ENCODE measurements at places on chromosomes 1 and 21.

DNA sequence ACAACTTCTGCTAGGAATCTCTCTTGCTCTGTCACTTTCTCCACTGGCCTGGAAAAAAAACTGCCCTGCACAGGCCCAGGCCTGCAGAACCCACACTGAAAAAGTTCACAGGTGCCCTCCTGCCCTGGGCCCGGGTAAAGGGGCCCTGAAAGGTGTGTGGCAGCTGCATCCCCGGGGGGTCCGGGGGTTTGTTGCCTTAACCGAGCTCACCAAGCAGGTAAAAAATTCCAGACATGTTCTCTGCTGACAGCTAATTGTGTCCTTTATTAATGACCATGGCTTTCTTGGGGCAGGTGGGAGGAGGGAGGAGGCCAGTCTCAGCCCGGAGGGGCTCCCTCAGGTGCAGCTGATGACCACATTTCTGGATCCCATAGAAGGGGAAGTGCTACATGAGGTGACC is 122.9 kb downstream of the LACTBL1 start:
- no peak for DNase-seq

DNA sequence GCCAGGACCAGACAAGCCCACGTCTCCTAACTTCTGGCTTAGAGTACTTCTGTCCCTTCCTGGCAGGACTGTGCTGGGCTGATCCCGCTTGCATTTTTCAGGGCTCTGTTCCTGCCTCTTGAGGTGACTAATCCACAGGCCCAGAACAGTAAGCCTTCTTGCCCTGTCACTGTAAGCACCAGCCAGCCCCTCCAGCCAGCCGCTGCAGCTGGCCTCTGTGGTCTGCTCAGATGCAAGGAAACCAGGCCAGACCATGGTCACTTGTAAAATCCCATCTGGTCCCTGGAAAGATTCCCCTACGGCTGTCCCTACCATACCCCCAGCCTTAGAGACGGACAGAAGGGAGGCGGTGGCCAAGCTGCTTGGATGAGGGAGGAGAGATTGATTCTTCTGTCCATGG is 74.2 kb downstream of the KIRREL1 start:
- no peak for DNase-seq

DNA sequence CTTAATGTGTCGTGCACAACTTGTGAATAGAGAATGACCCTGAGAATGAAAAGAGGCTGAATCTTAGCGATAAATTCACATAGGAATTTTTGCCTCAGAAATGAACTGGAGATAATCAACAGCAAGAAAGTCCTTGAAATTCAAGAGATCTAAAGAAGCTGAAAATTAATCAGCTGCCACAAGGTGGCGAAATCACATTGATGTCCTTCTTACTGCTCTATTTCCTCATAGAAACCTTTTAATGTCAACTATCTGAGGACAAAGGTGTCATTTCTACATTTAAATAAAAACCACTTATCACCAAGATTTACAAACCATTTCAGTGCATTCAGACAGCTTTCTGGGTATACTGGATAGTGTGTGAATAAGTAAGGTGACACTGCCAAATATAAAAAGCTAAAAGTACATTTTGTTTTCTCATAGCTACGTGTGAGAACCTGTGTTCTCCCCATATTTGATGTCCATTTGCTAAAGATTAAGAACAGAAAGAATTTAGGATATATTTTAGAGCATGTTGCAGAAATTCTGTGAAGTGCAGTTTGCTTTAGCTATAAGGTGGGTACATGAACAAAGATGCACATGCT is 485.3 kb upstream of the PTBP2 start:
- no peak for DNase-seq

GRCh38 chr1:55703726-55704363 is 488.7 kb upstream of the USP24 start:
- DNase-seq: no peak

DNA sequence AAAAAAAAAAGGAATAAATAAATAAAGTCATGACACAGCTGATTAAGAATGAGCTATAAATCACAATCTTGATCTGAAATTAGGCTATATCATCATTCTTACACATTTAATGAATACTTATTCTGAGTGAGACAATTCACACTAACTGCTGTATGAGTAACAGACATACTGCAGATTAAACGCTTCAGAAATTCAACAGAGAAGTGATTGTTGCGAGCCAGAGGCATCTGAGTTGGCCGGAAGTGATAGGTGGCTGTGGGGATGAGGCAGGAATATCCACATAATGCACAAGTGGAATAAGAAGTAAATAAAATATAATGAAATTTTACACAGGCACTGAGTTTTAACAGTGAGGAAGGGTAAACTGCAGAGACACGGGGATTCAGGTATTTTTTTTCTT is 142.4 kb downstream of the APP start:
- no peak for DNase-seq

DNA sequence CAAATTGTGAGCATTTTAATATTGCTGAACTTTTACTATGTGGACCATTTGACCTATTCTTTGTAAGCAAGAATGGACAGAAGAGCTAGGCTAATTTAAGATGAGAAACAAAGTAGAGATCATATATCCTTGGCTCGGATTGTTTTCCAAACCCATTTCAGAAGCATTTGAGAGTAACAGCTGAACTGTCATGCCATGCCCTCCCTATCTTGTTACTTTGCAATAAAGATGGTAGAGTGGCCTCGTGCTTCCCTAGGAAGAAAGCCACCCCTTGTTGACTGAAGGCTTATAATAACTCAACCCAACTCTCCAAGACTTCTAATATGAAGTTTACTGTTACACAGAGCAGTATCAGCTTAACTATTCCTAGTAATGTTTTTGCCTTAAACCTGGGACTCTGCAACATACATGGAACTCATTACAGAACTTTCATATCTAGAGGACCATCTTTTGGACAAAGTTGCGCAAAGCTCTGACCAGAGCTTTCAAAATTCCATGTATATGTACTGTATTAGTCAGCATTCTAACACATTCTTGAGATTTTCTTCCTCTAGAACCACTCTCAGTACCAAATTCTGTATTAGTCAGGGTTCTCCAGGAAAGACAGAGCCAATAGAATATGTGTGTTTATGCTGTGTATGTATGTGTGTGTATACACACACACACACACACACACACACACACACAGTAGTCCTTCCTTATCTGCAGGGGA is 68.7 kb downstream of the ADAMTS1 start:
- no peak for DNase-seq

DNA sequence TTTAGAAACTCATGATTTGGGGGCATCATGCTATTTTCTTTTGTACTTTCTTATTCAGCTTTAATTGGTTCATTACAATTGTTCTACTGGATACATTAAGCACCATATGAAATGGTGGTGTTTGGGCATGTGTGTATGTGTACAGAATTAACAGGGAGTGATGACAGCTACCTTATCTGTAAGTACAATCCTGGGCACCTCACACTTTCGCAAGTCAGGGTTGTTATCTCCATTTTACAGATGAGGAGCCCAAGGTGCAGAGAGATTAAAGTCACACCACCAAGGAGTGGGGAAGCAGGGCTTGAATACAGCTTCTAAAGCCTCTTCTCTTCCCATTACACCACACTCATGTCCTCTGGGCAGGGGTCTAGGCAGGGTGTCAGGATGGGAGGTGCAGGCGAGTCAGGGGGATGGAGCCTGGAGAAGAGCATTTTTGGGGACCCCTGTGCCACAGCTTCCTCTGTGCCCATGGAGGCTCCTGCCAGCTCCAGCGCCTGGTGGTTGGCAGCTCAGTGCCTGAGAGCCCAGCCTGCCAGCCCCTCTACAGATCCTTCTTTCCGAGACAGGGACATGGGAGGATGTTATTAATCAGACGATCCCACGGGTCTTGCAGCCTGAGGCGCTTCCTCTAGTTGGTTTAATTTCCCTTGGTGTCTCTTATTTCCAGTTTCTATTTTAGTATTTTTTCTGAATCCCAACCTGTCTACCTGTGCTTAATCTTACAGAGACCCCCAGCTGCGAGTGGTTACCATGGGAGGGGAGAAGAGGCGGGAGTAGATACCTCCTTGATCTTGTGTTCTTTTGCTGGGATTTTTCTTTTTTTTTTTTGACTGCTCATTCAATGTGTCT is 126.2 kb upstream of the CD34 start:
- no peak for DNase-seq

DNA sequence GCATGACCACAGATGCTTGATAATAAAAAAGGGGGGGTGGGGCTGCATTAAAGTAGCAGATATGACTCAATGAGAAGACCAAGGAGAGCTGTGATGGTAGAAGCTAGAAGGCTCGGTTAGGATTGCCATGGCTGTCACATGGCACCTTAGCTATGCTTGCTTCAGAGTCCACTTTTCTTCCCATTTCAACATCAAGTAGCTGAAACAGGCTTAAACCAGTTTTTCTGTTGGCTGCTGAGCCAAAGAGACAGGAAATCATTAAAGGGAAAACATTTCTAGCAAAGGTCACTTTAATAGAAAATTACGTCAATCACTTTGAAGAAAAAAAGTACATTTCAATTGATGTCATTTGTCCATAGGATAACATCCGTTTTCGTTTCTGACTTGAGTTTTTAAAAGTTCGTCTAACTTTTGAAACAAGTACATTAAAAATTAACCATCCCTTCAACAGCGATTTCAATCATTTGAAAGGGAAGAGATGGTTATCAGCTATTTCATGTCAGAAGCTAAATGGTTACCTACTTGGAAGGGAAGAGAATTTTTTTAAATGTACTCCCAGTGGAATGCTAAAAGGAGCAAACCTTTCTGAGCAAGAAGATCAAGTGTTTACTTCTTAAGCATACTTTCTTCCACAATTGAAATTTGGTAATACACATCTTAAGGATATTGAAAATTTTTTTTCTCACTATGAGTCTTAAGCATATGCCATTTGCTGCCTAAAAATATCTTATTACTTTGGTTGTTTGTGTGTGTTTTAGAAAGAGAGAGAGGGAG is 488.1 kb upstream of the PRMT6 start:
- DNase-seq: no peak

- DNase-seq: no peak
Observed at GRCh38 chr1:106780066-106780465, 276.4 kb upstream of the PRMT6 start.

DNA sequence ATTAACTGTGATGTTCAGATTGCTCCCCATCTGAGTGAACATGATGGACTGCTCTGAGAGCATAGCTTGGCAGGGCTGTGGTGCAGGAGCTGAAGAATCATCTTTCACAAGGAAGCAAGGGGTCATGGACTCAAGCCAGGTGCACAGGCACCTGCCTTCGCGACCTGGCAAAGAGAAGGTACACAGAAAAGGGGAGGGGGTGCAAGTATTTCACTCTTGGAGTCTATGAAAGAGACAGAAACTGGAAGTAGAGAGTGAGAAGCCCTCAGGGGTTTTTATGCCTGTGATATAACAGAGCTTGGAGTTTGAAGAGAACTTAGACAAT is 232.6 kb upstream of the PLXNA2 start:
- no peak for DNase-seq

GRCh38 chr1:152419917-152420316 is 5.9 kb upstream of the CRNN start:
- no peak for DNase-seq

GRCh38 chr1:56418151-56418631 is 161.2 kb downstream of the PLPP3 start:
- DNase-seq: no peak

Data from stimulated activated CD4-positive, alpha-beta T cell treated with anti-CD3 and anti-CD28 coated beads, Interleukin-2, amount 100 ng/mL, for 4 hours (primary cell).